ENCODE measurements at places on chromosomes 13 and 19. TPM values are rescaled to one million over a fixed set of nuclear protein-coding genes. Genes with fewer than 3 reads are reported as not detected.
A peak's percentile ranks its signal among the peaks of the same experiment; 100 is the strongest.

- peak within 1 kb of the TSS; percentile 67 for H3K4me3 ChIP-seq
- H3K27ac ChIP-seq = peak within 1 kb of the TSS; percentile 72
- peaks cover 80% of the 10 kb centered on the region for H3K4me1 ChIP-seq
- peak; percentile 63 for DNase-seq
- H3K36me3 ChIP-seq = no peaks in the 10 kb centered on the region
- no peaks in the 10 kb centered on the region for H3K27me3 ChIP-seq
Observed at GRCh38 chr19:13102666-13103580, at the start of gene LYL1. TSS of gene LYL1 (minus strand) at chr19:13102858. CDS start at chr19:13101171, 1,687 bp downstream.

DNA sequence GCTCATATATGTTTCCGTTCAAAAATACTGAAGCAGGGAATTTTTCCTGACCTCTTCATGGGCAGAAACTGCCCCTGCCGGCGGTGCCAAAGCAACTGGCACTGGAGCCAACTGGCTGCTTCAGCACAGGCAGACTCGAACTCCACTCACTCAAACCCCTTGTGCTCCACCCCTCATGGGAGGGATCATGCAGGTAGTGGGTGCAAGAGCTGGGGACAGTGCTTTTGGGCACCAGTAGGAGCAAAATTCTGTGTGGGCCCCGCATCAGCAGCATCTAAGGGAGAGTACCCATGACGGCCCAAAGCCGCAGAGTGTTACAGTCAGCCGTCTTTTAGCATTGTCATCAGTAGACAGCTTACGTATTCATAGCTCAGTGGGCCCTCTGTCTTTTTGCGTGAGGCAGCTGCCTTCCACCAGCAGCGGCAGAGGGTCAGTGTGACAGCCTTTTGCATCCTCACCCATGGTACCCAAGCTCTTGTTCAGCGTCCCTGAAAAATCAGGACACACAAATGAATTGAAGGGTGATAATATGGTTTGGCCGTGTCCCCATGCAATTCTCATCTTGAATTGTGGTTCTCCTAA, 393.8 kb downstream of the SLITRK6 start:
- H3K4me3 ChIP-seq = no peak overlapping the region
- no peaks in the 10 kb centered on the region for H3K36me3 ChIP-seq
- H3K27me3 ChIP-seq = no peaks in the 10 kb centered on the region
- H3K4me1 ChIP-seq = no peaks in the 10 kb centered on the region
- no peak for DNase-seq

DNA sequence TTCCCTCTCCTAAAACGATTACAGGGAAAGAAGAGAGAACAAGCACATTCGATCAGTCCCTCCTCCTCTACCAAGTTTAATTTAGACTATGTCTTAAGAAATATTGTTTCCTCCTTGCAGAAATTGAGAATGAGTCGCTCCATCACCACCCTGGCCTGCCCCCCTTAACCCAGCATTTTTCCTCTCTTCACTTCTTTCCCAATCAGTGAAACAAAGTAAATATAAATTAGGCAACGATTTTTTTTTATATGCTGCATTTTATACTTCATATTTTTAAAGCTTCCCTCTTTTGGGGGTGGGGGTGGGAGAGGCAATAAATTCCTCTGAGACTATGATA, 300.0 kb downstream of the SPRY2 start:
- no peaks in the 10 kb centered on the region for H3K4me1 ChIP-seq
- H3K27ac ChIP-seq = no peak overlapping the region
- H3K4me3 ChIP-seq = no peak overlapping the region
- no peaks in the 10 kb centered on the region for H3K27me3 ChIP-seq

- no peaks in the 10 kb centered on the region for H3K36me3 ChIP-seq
- DNase-seq = no peak
- no peak overlapping the region for H3K4me3 ChIP-seq
- H3K4me1 ChIP-seq = no peaks in the 10 kb centered on the region
- no peak overlapping the region for H3K27ac ChIP-seq
Observed at GRCh38 chr13:75135325-75135825, 346.6 kb downstream of the TBC1D4 start.

DNA sequence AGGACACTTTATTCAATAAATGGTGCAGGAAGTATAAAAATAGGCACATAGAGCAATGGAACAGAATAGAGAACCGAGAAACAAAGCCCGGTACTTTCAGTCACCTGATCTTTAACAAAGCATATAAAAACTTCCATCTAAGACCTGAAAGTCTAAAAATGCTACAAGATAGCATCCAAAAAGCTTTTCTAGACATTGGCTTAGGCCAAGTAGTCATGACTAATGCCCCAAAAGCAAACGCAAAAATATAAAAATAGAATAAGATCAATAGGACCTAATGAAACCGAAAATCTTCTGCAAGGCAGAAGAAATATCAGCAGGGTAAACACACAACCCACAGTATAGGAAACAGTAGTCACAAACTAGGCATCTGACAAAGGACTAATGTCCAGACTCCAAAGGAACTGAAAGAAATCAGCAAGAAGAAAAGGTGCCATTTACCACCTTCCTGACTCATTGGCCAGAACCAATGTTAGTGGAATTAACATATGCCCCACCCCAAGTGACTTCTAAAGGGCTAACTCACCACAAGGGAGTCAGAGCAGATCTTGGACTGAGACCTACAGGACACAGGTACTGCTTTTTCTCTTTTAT, 40.8 kb upstream of the CEACAM21 start:
- H3K27ac ChIP-seq = peak overlapping the region; percentile 57
- H3K36me3 ChIP-seq = no peaks in the 10 kb centered on the region
- H3K4me3 ChIP-seq = peak overlapping the region; percentile 76
- no peaks in the 10 kb centered on the region for H3K27me3 ChIP-seq
- no peak for DNase-seq
- H3K4me1 ChIP-seq = peaks cover 54% of the 10 kb centered on the region

DNA sequence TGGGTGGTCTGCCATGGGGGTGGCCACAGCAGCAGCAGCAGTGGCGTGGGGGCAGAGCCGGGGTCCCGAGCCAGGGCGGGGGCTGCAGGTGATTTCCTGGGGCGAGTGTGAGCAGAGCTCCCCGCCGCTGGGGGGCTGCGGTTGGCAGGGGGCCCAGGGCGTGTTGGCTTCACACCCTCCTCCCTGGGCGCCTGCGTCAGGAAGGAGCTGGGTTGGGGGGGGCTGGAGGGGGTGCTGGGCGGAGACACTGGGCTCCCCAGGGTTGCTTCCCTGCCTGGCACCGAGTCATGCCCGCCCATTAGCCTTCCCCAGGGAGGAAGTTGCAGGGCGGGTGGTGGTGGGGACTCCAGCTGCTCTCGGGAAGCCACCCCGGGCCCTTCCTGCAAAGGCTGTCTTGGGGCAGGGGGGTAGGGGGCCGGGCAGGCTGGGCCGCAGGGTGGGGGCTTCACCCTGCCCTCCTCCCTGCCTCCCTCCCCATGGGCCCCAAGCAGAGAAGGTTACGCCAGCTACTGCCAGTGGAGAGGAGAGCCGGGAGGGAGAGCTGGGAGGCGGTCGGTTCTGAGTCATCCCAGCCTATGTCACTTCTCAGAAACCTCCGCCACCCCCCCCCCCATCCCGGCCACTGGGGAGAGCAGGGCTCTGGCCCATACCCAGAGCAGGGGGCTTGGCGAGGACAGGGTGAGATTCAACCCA, 4.6 kb downstream of the MIDN start:
- DNase-seq = peak; percentile 64
- peak overlapping the region; percentile 88 for H3K27ac ChIP-seq
- H3K27me3 ChIP-seq = no peaks in the 10 kb centered on the region
- peaks cover 59% of the 10 kb centered on the region for H3K4me1 ChIP-seq
- no peak overlapping the region for H3K4me3 ChIP-seq

DNA sequence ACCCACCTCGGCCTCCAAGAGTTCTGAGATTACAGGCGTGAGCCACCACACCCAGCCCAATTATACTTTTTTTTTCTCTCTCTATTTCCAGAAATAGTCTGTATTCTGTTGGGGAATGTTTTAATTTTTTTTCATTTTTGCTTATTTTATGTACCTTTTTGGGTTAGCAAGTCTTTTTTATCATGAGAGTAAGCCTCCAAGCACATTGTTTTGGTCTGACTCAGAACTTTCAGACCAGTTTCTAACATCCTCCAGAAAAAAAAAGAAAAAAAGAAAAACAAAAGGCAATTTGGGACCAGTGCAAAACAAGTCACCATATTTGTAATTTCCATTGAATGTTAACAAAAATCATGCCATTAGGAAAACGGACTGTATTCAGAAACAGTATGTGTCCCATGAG, 1465.5 kb downstream of the SLITRK5 start:
- no peaks in the 10 kb centered on the region for H3K4me1 ChIP-seq
- H3K36me3 ChIP-seq = no peaks in the 10 kb centered on the region
- no peak overlapping the region for H3K27ac ChIP-seq
- H3K4me3 ChIP-seq = no peak overlapping the region
- no peak for DNase-seq

DNA sequence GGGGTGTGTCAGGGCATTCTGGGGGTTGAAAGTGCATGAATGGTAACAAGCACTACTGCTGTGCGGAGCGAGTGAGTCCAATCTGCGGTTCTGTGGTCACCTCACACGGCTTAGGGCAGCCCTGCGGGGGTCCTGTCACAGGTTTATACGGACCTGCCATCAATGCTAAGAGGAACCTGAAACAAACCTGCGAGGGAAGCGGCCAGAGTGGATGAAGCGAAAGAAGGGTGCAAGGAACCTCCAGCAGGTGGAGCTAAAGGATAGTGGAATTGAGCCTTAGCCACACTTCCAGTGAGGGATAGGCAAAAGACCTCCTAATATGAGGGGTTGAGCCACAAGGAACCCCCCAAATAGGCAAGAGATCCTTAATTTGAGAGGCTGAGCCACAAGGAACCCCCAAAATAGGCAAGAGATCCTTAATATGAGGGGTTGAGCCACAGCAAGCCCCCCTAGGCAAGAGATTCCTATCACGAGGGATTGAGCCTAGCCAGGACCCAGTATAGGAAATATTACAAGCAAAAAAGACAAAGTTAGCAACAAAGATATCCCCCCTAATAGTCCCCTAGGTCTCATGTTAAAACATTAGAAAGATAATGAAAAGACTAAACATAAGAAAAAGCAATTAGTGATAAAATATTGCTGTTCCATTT, 6.3 kb upstream of the ZNF69 start:
- no peaks in the 10 kb centered on the region for H3K27me3 ChIP-seq
- no peak overlapping the region for H3K27ac ChIP-seq
- H3K4me3 ChIP-seq = no peak overlapping the region
- H3K4me1 ChIP-seq = no peaks in the 10 kb centered on the region
- DNase-seq = peak; percentile 55

GRCh38 chr13:38210928-38211596, 138.6 kb upstream of the UFM1 start:
- H3K27me3 ChIP-seq = no peaks in the 10 kb centered on the region
- H3K36me3 ChIP-seq = no peaks in the 10 kb centered on the region
- no peaks in the 10 kb centered on the region for H3K4me1 ChIP-seq
- H3K27ac ChIP-seq = no peak overlapping the region
- no peak for DNase-seq

GRCh38 chr13:23806874-23807526, 82.2 kb downstream of the MIPEP start:
- no peaks in the 10 kb centered on the region for H3K27me3 ChIP-seq
- no peaks in the 10 kb centered on the region for H3K4me1 ChIP-seq
- no peak overlapping the region for H3K4me3 ChIP-seq
- peaks cover 18% of the 10 kb centered on the region for H3K36me3 ChIP-seq
- no peak for DNase-seq

DNA sequence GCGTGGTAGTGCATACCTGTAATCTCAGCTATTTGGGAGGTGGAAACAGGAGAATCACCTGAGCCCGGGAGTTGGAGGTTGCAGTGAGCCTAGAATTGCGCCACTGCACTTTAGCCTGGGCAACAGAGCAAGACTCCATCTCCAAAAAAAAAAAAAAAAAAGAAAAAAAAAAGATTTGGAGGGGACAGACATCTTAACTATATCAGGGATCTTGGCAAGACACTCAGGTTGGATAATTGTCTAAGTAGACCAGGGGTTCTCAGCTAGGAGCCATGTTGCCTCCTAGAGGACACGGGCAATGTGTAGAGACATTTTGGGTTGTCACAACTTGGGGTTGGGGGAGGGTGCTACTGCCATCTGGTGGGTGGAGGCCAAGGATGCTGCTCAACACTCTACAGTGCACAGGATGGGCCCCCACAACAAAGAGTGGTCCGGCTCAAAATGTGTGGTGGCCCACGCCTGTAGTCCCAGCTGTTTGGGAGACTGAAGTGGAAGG, 1.9 kb upstream of the ZNF580 start:
- no peak overlapping the region for H3K4me3 ChIP-seq
- peak; percentile 59 for DNase-seq
- no peaks in the 10 kb centered on the region for H3K36me3 ChIP-seq
- peak overlapping the region; percentile 29 for H3K27ac ChIP-seq

DNA sequence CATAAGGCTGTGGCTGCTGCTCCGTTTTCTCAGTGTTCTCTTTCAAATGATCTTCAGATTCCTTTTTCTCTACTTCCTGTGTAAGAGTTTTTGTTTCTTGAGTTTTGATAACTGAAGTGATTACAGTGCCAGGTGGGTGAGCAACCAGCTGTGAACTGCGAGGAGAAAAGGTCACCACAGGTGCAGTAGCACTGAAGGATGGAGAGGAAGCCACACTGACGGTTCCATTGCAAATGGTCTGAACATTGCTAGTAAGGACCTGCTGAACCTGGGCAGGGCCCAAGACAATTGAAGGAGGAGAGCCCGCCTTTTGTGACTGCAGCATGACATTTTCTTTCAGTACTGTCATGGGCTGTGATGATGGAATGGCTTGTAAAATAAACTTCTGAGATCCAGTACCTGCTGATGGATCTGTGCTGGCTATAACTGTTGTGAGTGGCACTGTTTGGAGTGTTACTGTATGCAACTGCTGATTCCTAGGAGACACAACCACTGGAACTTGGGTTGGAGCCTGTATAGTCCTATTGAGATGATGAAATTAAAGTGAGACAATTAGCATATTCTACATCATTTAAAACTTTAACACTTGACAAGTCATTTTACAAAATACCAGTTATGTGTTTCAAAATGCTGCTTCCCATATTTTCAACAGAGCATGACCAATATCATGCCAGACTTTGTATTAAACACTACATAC, 85.5 kb downstream of the ELF1 start:
- H3K36me3 ChIP-seq = peaks cover 65% of the 10 kb centered on the region
- peak overlapping the region; percentile 32 for H3K4me3 ChIP-seq
- peak; percentile 45 for DNase-seq
- H3K27me3 ChIP-seq = no peaks in the 10 kb centered on the region

- H3K4me3 ChIP-seq = no peak overlapping the region
- peak; percentile 15 for DNase-seq
- H3K27ac ChIP-seq = no peak overlapping the region
- no peaks in the 10 kb centered on the region for H3K27me3 ChIP-seq
Observed at GRCh38 chr19:27774337-27774736, 1438.6 kb downstream of the UQCRFS1 start.

DNA sequence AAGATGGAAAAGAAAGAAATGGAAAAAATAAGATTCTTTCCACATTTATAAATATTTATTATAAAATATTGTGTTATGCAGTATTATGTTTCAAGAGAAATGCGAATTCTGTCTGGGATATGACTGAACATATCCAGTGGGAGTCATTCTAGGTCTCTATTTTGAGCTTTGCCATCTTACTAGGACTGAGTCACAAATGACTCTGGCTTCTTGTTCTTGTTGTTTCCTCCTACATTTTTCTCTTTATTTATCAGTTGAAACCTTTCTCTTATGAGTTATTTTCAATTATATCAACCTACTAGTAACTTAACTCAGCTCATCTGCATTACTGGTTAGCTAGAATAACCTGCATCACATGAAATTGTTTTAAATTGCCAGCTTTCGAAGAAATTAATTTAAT, 1247.3 kb downstream of the SLITRK1 start:
- no peaks in the 10 kb centered on the region for H3K36me3 ChIP-seq
- H3K4me3 ChIP-seq = no peak overlapping the region
- H3K4me1 ChIP-seq = no peaks in the 10 kb centered on the region
- H3K27me3 ChIP-seq = no peaks in the 10 kb centered on the region

HNRNPL gene
- 503 TPM for total RNA-seq

FBXO46 gene
- 26.5 TPM for total RNA-seq

PSG1 gene
- 0.96 TPM for total RNA-seq

FOSB gene
- 731 TPM for total RNA-seq

ZNF296 gene
- total RNA-seq = 3.0 TPM

PLK5 gene
- not detected for total RNA-seq

CEACAM7 gene
- not detected for total RNA-seq

ZNF253 gene
- total RNA-seq = 5.0 TPM
